ENCODE measurements at places on chromosomes 1 and 21. TPM values are rescaled to one million over a fixed set of nuclear protein-coding genes. Genes with fewer than 3 reads are reported as not detected.

The KAZN gene
- 7.7 TPM for polyA plus RNA-seq

GRCh38 chr1:244012202-244012601 is 38.9 kb upstream of the ZBTB18 start:
- DNase-seq, result no peak

DNA sequence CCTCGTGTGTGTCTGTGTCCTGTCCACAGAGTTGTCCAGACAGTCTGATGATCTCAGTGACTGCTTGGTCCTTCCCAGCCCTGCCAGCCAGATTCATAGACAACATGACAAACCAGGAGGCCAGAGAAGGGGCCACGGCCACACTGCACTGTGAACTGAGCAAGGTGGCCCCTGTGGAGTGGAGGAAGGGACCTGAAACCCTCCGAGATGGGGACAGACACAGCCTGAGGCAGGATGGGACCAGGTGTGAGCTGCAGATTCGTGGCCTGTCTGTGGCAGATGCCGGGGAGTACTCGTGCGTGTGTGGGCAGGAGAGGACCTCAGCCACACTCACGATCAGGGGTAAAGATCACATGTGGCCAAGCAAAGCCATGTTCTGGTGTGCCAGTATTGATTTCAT is 96.4 kb downstream of the OBSCN start:
- DNase-seq, result no peak

The SMPDL3B gene
- 0.67 TPM for polyA plus RNA-seq

DNA sequence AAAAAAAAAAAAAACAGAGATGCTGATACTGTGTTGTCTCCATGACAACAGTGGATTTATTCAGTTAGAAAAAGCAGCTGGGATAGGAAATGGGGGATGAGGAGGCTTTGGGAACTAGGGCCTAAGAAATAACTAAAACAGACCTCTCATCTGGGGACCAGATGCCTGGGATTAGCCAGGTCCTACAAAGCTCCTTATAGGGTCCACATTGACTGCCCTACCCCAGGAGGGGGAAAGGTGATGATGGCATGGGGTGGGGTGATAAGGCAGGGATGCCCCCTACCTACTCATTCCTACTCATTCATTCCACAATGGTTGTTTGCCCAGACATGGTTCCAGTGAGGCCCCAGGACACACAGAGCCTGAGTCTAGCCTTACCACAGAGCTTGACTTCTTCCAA is 131.2 kb downstream of the PLXNA2 start:
- peak; percentile 49 for DNase-seq

GRCh38 chr21:45304945-45305344 is 17.2 kb upstream of the POFUT2 start:
- DNase-seq, result no peak

The ANKRD65 gene
- polyA plus RNA-seq, result 0.07 TPM

DNA sequence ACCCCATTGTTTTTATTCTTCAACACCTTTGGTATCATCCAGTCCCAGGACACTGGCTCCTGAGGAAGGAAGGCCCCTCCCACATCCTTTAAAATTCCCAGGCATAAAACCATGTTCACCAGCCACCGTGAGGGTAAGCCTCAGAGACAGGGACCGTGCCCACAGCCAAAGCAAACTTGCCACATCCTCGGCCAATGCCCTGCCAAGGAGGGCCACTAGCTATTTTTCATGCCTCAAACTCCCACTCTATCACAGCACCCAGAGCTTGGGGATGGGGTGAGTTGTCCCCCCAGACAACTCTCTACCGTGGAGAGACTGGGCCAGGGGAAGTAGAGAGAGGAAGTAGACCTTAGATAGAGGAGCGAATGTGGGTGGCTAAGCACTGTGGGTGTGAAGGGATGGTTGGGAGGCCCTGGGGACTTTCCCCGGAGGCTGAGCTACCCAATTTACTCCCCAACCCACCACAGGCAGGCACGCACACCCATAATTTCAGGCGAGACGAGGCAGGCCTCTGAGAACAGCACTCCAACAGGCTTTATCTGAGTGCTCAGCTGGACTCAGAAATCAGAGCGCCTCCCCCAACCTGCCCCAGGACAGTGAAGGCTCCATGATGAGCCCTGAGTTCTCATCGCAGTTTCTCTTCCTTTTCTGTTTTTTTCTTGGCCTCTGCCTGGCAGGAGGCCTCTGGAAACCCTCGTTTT is 15.9 kb upstream of the BTG2 start:
- DNase-seq, result no peak

- no peak for DNase-seq
Measured at GRCh38 chr1:244305776-244306341, 145.8 kb downstream of the ADSS2 start.

- no peak for DNase-seq
Measured at GRCh38 chr1:52593495-52593894, 8.7 kb upstream of the GPX7 start.

DNA sequence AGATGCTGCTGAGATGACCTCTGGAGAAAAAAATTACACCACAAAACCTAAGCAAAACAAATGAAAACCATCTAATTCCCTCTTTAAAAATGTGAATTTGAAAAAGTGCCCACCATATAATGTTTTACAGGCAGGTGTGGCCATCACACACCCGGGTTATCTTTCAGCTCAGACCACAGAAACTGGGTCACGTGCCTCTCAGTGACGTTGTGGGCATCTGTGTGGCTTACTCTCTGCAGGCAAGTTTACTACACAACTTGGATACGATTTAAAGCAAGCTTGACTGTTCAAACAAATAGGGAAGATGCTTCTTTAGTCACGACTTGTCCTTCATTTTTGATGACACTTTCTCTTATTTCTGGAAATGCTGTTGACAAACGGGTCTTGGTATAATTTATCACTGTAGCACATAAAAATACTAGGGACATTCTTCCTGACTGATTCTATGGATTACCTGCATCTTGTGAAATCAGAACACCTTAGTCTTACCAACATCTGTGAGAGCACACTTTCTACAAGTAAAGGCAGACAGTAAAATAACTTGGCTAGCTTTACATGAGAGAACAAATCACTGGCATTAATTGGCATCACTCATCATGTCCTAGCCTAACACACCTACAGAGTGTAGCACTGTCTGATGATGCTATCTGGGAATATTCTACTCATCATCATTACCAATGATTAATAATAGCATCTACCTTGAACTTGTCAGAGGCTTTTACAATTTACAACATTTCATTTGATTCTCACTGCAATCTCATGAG is 89.3 kb upstream of the EDEM3 start:
- no peak for DNase-seq

GRCh38 chr1:36874271-36875060 is 159.8 kb downstream of the GRIK3 start:
- DNase-seq, result no peak

DNA sequence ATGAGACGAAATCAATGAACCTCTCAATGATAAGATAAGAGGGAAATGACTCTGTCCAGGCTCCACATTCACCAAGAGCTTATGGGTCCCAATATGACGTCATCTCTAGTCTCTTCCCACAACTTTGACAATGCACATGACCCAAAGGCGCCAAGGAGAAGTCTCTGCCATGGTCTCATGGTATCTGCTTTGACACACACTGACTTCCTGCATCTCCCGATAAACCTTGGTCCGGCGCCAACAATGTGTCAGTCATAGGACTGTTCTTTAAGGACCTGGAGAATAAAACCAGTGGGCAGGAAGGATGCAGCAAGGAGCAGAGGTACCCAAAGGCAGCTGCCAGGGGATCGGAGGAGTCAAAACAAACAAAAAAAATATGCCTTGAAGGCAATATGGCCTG is 46.9 kb upstream of the TMEM51 start:
- no peak for DNase-seq

- DNase-seq, result no peak
Measured at GRCh38 chr1:205274041-205274691, 46.4 kb downstream of the TMCC2 start.

The DDR2 gene
- polyA plus RNA-seq, result 55.4 TPM

The FAM167B gene
- polyA plus RNA-seq, result 1.6 TPM

The EEIG2 gene
- polyA plus RNA-seq, result 2.9 TPM

Measured in SK-N-SH (cell line).